Thoracic aorta (tissue), 2 donors: ENCODE measurements at places on chromosomes 16 and 17.

- no peak for DNase-seq
Measured at GRCh38 chr17:57493171-57493570, 236.8 kb downstream of the MSI2 start.

- no peak for DNase-seq
Measured at GRCh38 chr17:16435925-16436886, 20.8 kb downstream of the TRPV2 start.

DNA sequence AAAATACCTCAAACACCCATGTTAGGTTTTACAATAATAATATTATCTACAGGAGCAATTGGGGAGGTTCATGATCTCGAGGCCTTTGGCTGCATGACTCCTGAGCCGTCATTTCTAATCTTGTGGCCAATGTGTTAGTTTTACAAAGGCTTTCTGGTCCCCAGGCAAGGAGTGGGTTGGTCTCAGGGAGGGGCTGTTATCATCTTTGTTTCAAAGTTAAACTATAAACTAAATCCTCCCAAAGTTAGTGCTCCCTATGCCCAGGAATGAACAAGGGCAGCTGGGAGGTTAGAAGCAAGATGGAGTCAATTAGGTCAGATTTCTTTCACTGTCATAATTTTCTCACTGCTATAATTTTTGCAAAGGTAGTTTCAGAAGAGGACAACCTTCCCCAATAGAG, 9.1 kb upstream of the CCL5 start:
- DNase-seq = no peak

- DNase-seq = no peak
Measured at GRCh38 chr16:87058728-87059250, 258.4 kb downstream of the C16orf95 start.

GRCh38 chr17:50771991-50772785, 4.9 kb upstream of the ANKRD40CL start:
- DNase-seq = no peak

GRCh38 chr17:12896180-12896785, 107.0 kb downstream of the ARHGAP44 start:
- no peak for DNase-seq

- no peak for DNase-seq
Measured at GRCh38 chr17:60311936-60312335, 80.0 kb downstream of the USP32 start.

DNA sequence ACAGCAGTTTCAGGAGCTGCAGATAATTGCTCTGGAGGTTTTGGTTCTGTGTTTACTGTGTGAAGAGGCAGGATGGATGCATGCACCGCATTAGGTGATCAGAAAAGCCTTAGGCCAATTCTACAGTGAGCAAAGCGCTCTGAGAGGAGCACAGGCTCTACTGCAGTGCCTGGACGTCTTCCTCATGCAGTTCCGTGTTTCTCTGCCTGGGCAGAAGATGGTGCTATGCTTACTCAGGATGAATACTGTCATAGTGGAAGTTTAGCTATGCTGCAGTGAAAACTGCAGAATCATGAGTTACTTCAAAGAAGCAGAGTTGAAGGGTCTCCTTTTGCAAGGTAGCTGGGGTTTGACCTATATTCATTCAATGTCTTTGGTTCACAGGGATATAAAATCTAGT, 1012.4 kb downstream of the KCNJ18 start:
- no peak for DNase-seq

DNA sequence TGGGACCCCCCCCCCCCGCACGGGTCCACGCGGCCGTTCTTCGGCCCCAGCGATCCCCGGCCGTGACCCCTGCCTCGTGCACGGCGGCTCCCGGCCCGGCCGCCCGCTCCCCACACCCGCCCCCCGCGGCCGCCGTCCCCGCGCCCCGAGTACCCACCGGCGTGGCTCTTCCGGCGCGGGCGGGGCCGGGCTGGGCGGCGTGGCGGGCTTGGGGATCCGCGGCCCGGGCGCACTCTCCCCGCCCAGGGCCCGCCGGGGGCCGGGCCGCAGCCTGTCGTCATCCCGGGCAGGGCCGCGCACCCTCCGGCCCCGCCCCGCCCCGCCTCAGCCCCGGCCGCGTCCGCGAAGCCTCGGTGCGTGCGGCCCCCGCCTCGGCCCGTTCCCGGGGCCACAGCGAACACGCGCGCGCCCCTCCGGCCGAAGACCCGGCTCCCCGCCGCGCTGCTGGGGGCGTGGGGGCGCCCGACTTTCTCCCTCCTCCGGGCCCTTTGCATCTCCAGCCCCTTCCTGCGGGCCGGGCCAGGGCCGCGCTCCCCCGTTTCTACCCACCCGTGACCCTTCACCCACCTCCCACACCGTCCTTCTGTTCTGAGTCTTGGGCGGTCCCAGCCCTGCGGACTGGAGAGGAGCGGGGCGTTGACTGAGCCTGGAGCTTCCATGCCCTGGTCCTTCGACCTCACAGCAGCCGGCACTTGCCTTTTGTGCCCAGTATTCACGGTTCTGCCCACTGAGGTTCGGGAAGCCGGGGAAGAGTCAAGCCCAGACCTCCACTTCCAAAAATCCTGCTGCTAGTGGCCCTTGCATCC, 840 bp downstream of the MYO1C start:
- DNase-seq = no peak

DNA sequence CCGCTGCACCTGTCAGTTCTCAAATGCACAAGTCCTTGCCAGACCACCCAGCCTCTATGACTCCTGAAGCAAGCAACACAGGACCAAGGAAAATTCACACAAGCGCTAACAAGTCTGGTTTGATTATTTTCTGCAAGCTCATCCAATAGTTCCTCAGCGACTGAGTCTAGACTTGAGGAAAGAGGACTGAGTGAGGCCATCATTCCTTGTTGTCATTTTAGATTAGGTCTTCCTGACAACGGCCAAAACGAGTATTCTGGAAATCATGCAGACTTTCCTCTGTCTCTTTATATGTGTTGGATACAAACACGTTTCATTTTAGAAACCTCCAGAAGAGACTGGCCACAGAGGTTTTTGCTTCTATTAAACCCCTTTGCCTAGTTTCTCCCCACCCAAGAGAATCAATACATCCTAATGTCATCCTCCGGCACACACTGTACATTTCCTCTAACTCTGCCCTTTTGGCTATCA, 561 bp downstream of the CCDC47 start:
- no peak for DNase-seq

DNA sequence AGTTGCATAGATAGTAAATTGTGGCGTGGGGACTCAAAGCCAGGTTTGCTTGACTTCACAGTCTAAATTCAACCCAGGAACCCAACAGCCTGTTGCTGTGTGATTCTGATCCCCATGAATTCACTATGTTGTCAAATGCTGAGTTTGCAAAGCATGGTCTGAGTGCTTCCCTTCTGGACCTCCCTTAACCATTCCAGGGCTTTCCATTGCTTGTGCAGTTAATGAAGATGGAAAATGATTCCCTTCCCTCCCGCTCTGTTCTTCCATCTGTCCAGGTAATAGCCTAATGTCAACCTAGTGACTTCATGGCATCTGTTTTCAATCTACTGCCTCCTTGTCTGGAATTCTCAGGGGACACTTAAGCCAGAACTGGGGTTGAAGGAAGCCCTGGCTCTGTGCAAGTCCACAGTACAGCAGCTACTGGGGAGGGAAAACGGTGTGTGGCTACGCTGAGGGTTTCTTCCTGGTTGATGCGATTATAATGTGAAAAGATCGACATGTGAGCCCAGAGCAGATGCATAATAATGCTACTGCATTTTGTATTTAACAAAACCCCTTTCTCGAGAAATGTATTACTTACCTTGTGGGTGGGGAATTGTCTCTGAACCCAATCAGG, 206.7 kb downstream of the CDH13 start:
- DNase-seq = no peak

DNA sequence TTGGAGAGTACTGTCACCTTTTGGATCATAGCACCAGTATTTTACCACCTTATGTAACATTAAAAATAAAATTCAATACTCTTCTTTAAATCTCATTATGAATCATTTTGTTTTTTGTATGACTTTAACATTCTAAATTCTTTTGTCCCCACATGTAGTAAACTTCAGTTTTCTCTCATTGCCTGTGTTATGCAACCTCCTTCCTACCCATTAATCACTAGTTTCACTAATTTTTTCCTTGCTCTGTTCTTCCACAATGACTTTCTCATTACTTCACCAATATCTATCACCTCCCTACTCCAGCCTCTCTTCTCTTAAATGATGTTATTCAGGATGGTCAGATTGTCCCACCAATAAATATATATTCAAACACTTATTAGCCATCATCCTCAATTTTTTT, 68.7 kb downstream of the TTC19 start:
- DNase-seq = no peak

DNA sequence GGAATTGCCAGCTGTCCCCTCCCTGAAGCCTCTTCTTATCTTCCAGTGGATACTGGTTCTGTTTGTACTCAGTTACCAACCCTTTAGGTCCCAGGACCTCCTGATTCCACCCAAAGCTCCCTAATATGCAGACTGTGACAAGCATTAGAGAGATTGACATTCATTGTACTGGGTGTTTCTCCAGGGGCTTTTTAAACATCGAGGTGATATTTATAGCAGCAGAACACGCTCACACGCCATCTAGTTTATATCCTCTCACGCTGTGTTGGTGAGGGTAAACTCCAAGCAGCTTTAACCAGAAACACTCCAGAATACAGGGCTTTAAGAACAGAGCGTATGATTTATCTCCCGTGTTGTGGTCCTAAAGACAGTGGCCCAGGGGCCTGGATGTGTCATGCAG, 238.4 kb downstream of the IRF8 start:
- no peak for DNase-seq

- no peak for DNase-seq
Measured at GRCh38 chr17:44076716-44077594, 6.4 kb downstream of the G6PC3 start.

- no peak for DNase-seq
Measured at GRCh38 chr17:37043201-37043600, 94.4 kb downstream of the AATF start.

DNA sequence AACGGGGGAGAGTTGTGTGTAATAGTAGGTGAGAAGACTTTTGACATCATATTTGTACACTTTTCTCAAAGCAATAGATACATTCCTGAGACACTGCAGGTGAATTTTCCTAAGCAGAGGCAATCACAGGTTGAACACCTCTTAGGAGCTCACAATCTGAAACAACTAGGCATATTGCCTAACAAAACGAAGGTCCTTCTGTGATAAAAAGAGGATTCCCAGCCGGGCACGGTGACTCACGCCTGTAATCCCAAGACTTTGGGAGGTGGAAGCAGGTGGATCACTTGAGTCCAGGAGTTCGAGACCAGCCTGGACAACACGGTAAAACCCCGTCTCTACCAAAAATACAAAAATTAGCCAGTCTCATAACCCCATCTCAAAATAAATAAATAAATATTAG, 17.4 kb downstream of the NXN start:
- DNase-seq = no peak

- DNase-seq = no peak
Measured at GRCh38 chr17:61131585-61131984, 268.1 kb upstream of the TBX2 start.

DNA sequence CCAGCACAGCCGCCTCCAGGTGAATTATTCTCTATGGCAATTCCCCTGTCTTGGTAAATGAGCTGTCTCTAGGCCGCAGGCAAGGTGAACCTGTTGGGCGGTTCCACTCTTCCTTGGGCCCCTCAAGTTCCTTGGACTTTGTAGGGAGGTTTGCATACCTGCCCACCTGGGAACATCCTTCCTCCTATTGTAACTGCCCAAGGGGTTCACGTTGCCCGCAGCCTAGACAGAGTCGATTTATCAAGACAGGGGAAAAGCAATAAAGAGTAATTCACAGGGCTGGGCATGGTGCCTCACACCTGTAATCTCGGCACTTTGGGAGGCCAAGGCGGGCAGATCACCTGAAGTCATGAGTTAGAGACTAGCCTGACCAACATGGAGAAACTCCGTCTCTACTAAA, 122.5 kb downstream of the KCNJ18 start:
- no peak for DNase-seq

DNA sequence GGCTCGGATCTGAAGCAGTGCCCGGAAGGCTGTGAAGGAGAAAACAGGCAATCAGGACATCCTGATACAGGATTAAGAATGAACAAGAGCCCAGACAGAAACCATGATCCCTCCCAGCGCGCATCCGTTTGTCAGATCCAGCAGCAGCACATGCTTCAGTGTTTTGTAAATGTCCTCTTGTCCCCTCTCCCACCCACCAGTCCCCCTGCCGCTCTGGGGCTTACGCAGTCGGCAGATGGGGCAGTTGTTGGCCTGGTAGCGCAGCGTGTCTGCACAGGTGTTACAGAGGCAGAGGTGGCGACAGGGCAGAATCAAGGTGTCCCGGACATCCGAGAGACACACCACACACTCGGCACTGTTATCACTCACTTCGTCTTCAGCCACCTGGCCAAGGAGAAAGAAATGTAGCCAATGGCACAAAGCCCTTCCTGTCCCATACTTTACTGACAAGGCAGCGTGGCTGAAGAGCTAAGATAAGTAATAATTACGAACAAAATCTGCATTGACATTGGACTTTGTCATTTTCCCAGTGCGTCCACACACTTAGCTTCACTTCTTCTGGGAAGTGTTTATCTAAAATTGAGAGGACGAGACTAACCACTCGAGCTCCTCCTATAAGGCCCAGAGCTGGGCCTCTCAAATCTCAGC, 20.7 kb upstream of the FOXJ1 start:
- no peak for DNase-seq

- DNase-seq = no peak
Measured at GRCh38 chr17:62064029-62064790, 868 bp downstream of the MED13 start.

- no peak for DNase-seq
Measured at GRCh38 chr17:12646761-12647422, 18.8 kb upstream of the MYOCD start.

- no peak for DNase-seq
Measured at GRCh38 chr16:15689290-15689689, 39.2 kb downstream of the NDE1 start.

GRCh38 chr16:87108278-87108677, 208.9 kb downstream of the C16orf95 start:
- DNase-seq = no peak

DNA sequence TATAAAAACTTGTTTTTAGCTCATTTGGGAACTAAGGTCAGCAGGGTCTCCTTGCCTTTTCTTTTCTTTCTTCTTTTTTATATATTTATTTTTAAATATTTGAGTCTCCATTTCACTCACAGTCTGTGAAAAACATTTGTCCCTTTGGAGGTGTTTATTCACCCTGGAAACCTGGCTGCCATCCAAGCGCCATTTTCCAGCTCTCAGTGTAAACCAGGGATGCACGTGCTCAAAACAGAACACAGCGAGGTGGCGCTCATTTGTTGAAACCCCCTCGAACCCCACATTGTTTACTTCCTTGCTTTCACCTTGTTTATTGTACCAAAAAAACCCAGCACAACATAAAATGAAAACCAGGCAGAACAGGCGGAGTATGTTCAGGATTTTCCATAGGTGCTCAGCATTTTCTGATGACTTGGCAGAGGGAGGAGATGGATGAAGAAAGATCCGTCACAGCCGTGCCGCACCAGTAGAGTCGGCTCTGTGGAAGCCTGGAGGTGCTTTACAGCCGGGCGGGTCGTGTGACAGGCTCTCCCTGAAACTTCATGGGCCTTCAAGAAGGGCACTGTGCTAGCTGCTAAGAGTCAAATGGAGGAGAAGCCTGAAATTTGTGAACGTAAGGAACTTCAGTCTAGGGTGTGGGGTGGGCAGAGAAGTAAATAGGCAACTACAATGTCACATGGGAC, 284.4 kb downstream of the FOXL1 start:
- DNase-seq = no peak
